COR-L47 (cell line): ENCODE measurements at places on chromosomes 16 and 17.

GRCh38 chr17:48587276-48588073 lies 2.6 kb downstream of the HOXB3 start:
- DNase-seq = peak; percentile 32

GRCh38 chr17:51946311-51946710 lies 212.2 kb downstream of the CA10 start:
- DNase-seq = no peak

DNA sequence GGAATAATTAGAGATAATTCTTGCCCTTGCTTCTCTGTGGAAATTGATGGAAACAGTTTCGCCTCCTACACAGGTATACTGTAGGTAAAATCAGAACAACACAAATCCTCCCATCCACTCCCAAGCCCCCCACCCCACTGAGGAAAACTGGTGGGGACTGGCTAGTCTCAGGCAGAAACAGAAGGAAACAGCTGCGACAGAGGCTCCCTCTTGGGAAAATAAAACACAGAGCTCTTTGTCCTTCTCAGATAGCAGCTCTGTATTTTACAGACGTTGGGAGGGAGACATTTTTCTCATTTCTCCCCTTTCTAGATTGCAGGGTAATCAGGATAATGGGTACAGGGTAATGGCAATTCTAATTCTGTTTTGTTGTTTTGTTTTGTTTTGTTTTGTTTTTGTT lies 1.1 kb downstream of the SLFN13 start:
- no peak for DNase-seq

GRCh38 chr17:74981318-74981978 lies 6.0 kb upstream of the CDR2L start:
- no peak for DNase-seq

DNA sequence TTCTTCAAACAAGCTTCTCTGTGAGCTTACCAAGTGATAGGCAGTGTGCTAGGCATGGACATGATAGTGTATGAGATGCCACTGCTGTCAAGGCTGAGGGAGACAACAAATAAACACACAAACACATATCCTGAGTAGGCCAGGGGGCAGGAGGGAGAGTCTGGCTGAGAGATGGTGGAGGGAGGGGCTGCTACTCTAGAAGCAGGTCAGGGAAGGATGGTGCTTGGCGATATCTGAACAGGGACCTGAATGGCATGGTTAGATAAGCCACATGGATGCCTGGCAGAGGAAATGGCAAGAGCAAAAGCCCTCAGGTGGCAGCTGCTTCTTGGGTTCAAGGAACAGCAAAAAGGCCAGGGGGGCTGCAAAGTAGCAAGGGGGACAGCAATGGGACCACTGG lies 8.6 kb upstream of the CHST6 start:
- DNase-seq = no peak

DNA sequence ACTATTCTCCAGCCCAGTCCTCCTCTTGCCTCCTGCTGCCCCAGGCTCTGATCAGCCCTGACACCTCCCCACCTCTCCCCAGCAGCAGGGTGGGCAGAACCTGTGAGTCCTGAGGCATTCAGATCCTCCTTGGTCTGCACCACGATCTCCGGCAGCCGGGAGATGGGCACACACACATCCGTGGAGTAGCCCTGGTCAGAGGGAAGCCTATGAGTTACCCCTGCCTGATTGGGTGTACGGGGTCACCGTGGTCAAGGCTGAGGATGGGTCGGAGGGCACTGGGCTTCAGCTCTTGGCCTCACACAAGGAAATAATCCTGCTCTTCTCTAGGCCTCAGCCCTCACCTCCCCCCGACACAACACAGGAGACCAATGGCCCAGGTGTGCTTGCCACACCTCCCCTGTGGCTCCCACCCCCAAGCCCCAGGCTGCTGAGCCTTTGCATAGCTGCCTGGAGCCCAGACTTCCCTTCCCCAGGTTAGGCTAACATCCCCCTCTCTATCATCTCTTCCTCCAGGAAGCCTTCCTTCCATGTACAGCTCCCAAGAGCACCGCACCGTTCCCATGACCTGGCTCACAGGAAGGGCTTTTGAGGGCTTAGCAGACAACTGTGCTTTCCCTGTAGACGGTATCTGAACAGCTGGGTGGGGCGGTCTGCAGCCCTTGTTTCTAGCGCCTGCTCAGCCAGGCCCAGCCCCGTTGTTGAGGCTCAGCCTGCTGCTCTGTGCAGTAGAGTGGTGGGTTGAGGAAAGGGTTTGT lies 3.7 kb downstream of the LDHD start:
- no peak for DNase-seq

- no peak for DNase-seq
These were observed 6.9 kb downstream of the MT1X start for GRCh38 chr16:56689171-56689570.

GRCh38 chr17:29796652-29797051 lies 133.4 kb downstream of the SSH2 start:
- DNase-seq = no peak

DNA sequence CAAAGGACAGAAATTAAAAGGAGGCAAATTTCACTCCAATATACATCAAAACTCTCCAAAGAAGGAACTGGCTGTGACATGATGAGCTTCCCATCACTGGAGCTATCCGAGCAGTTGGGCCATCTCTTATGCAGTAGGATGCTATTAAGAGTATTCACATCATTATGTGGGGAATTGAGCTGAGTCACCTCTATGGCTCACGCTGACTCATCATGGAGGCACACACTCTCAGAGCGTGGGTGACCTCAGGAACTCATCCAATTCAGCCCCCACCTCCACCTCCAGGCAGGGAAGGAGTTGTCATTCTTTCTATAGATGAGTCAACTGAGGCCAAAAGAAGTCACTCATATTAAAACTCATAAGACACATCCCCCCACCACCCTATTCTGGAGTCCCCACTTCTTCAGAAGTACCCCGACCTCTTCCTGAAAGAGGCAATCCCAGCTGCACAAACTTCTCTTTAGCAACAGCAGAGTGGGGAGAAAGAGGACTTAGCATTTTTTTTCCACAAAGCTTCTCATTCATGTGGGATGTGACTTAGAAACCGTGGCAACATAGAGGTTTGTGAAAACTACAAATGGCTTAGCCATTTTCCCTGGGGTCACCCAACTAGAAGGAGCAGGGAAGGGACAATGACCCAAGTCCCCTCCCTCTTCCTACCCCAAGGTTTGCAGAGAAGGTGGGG lies 32.5 kb downstream of the ABCC12 start:
- no peak for DNase-seq

- DNase-seq = no peak
These were observed 111.4 kb downstream of the PRKCA start for GRCh38 chr17:66413559-66414520.

DNA sequence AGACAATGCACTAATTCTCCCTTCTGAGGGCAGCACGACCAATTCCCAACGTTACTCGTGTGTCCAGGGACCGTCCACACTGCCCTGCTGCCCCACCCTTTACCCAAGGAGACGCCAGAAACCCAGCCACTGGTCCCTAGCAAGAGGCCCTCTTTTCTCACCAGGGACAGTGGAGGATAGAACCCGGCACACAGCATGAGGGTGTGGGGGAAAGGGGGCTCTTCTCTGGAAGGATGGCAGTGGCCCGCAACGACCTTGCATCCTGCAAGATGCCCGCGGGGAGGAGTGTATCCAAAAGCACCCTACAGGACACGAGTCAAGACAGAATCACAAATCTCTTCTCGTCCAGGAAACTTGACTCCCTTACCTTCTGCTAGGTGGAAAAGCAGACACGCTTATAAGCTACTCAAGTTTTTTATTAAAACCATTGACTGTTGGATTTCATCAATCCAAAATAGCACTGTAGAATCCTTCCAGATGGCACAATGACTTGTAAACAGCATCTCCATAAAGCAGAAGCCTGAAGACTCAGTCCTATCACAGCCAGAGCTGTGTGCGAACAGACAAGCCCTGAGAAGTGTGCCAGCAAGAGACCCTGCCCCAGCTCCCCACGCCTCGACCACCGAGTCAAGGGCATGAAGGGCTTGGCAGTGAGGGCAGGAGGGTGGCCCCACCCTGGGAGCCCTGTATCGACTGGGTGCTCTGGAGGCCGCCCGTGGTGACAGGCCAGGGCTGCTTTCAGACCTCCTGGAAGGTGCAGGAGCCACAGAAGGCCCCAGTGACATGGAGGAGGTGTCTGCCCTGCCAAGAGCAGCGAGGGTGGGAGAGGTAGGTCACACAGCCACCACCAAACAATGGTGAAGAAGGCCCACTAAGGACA lies 103.8 kb downstream of the ANKRD11 start:
- no peak for DNase-seq

- peak; percentile 49 for DNase-seq
These were observed 6.8 kb upstream of the ADCY7 start for GRCh38 chr16:50259334-50260205.

DNA sequence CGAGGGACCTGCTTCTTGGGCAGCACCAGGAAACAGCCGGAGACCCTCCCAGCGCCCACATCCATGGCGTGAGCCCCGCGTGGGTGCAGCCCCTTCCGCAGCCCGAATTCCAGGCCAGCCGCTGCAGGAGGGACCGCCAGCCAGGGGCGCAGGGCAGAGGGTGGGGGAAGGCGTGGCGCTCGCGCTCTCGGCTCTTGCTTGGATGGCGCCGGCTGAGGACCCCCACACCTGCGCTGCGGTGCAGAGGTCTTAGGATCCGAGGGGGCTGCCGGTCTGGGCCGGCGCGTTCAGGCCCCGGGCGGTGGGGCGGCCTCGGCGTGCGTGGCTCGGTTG lies 28.8 kb downstream of the ACTG1 start:
- DNase-seq = no peak

DNA sequence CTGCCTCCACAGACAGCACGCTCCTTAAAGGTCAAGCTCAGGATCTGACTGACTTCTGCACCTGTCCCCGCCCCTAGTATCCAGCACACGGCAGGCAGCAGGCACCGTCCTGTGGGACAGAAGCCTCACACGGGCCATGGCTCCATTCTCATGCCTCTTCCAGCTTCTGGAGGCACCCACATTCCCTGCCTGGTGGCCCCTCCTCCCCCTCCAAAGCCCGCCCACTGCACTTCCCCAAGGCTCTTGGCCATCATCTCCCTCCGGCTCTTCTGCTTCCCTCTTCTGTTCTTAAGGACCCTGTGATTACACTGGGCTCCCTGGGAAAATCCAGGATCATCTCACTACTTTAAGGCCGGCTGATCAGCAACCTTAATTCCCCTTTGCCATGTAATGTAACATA lies 3.5 kb downstream of the CANT1 start:
- DNase-seq = no peak

DNA sequence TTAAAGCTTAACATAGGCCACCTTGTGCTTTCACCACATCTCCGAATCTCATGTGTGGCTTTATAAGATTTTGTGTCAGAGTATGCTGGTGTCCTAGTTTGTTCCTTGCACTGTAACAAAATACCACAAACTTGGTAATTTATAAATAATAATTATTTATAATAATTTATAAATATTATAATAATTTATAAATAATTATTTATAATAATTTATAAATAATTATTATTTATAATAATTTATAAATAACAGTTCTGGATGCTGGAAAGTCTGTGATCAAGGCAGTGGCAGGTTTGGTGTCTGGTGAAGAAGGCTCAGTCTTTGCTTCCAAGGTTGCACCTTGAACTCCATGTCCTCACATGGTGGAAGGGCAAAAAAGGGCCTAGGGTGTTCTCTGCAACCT lies 147.7 kb downstream of the BCAS3 start:
- no peak for DNase-seq

- no peak for DNase-seq
These were observed 106.9 kb upstream of the SIAH1 start for GRCh38 chr16:48492133-48492532.

DNA sequence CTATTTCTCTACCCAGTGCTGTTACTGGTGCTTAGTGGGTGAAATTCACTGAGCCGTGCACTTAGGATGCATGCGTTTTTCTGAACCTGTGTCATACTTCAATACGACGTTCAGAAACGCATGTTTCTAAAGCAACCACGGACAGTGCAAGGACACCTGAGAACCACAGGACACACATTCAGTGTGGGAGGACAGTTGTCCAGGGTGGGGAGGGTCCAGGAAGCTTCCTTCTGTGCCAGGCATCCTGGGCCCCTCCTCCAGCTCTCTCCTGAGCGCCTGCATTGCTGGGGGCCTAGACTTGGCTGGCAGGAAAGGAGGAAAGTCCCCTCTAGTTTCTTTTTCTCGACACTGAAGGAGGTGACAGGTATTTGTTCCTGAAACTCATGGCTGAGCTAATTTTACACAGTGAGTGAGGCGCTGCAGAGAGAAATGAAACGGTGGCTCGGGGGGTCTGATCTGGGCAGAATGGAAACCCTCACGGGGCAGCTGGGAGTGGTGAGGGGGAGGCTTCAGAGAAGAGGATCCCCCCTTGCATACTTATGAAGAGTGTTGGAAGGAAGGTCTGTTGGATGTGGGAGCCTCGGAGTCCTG lies 89.9 kb downstream of the IRF8 start:
- no peak for DNase-seq

- no peak for DNase-seq
These were observed 167.7 kb upstream of the KCNJ16 start for GRCh38 chr17:69907132-69907847.

DNA sequence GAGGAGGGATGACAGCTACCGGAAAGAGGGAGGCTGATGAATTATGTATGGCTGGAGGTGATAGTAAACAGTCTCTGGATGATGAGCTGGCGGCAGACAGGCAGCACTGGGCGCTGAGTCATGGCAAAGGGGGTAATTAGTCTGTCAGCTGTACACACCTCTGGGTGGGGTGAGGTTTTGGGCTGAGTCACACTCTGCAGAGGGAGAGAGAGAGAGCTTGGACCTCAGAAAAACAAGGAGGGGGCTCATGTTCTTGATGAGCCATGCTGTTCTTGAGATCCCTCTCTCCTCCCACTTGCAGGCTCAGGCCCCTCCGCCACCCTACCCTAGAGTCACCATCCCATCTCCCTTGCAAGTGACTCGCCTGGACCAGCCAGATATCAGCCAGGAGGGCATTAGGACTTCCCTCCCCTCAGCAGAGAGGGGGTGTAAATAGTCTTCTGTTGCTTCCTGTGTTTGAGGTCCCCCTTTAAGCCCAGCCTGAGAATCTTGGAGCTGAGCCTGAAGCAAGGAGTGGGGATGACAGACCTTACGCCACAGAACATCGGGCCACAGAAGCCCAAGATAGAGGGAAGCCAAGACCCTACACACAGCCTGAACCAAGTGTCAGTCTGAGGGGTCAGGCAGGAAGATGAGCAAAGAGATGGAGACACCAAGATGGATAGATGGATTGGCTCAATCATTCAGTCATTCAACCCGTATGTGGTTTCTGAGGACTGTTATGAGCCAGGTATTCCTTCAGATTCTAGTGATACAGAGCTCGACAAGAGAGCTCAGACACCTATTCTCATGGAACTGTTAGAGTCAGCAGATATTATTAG lies 383.2 kb upstream of the CCL2 start:
- peak; percentile 6 for DNase-seq

- DNase-seq = peak; percentile 23
These were observed 38.3 kb upstream of the NAT9 start for GRCh38 chr17:74814453-74814852.

GRCh38 chr17:58224315-58224714 lies 5.3 kb upstream of the MKS1 start:
- no peak for DNase-seq

GRCh38 chr17:4934173-4934979 lies 2.3 kb downstream of the GP1BA start:
- DNase-seq = no peak

GRCh38 chr16:89525146-89525913 lies 17.1 kb downstream of the SPG7 start:
- no peak for DNase-seq
